Stimulated activated CD8-positive, alpha-beta memory T cell treated with anti-CD3 and anti-CD28 coated beads, Interleukin-15, amount 100 ng/mL, for 24 hours (primary cell): ENCODE measurements at places on chromosomes 12 and 14.

DNA sequence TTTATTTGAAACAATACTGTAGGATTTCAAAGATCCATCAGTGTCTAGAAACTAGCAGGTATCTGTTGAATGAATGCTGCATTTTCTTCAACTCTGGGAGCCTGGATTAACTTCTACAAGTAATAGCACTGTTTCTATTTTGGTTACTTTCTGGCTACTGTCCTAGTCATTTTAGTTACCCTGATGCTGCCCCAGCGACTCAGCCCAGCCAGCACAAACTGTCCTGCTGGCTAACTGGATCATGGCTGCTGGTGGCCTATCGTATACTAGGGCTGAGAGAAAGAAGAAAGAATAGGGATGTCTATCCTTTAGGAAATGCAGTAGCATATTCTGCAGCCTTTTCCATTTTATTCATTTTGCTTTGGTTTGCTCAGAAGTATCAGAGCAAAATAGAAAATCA lies 53.9 kb downstream of the NTN4 start:
- no peak for DNase-seq

GRCh38 chr14:45906257-45906656 lies 653.3 kb upstream of the MIS18BP1 start:
- DNase-seq = no peak

DNA sequence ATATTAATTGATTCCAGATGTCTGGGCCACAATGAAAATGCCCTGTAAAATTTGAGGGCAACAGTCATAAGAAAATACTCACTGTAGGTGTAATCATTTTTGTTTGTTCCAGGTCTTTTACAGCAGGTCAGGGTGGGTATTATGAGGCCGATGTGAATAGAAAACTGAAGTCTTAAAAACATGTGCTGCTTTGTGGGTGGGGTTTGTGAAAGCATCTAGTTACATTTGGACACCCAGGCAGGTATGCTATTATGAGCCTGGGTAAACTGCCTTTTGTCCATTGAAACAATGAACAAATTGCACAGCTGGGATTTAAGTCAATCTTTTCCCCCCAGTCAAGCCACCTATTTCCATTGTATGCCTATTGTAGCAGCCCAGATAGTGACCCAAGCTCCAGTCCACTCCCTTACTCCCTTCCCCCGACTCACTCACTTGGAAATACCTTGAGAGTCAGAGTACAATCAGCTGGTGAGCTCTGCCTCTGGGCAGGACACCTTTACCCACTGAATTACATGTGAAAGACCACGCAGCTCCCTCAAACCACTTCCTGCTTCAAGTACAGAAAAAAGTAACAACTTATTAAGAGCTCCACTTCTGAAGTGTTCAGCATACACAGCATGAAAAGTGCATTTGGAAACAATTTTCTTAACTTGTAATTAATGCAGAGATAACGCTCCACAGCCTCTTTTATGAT lies 1.8 kb downstream of the IGF1 start:
- no peak for DNase-seq

- DNase-seq = no peak
Observed at GRCh38 chr14:92074555-92074954, 31.8 kb downstream of the ATXN3 start.

DNA sequence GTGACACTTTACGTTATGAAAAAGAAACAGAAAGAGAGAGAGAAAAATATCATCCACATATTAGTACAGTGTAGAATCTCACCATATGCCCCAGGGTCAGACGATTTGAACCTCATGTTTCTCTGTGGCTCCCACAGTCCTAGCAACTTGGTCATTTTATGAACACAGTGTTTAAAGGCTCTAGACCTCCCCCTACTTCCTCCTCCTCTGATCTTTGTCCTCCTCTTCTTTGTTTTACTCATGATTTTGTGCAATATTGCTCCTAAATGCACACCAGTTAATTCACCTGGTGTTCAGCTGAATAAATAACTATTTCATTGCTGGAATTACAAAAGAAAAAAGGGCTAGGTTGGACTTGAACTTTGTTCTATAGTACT lies 18.2 kb downstream of the GLT1D1 start:
- DNase-seq = no peak

GRCh38 chr12:115378291-115378690 lies 694.3 kb upstream of the TBX3 start:
- DNase-seq = no peak

GRCh38 chr14:70871863-70872677 lies 35.2 kb upstream of the PCNX1 start:
- DNase-seq = no peak

- DNase-seq = no peak
Observed at GRCh38 chr14:59465316-59466135, at the start of gene GPR135. Gene GPR135, minus strand, starts transcription at chr14:59465380. Its CDS starts 154 bp downstream, at chr14:59465226.

DNA sequence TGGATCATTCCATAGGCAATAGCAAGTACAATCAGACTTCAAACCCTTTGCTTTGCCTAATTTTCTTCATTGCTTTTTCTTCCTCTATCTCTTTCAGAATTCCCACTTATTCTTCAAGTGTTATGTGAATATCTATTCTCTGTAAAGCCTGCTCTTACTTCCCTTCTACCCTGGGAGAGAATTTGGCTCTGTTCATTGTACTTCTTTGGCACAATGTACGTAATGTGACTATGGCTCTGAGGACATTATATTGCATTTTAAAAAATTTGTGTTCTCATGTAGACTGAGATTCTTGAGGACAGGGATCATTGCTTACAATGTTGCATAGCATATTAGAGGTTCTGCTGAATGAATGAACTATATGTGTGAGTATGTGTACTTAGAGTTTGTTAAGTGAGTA lies 16.9 kb upstream of the PRICKLE1 start:
- DNase-seq = no peak

DNA sequence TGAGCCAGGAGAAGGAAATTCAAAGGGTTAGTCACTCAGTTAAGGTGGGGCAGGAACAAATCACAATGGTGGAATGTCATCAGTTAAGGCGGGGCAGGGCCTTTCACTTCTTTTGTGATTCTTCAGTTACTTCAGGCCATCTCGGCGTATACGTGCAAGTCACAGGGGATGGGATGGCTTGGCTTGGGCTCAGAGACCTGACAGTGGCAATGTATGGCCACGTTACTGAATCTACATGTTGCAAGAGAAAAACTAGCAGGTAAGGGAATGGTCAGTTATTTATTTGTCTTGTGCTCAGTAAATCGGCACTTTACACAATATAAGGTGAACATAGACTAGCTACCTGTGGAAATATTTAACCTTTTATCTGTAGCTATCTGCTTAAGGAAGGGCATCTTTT lies 11.9 kb downstream of the SLCO1B3 start:
- no peak for DNase-seq

GRCh38 chr14:60643463-60644314 lies 5.6 kb downstream of the SIX1 start:
- no peak for DNase-seq

DNA sequence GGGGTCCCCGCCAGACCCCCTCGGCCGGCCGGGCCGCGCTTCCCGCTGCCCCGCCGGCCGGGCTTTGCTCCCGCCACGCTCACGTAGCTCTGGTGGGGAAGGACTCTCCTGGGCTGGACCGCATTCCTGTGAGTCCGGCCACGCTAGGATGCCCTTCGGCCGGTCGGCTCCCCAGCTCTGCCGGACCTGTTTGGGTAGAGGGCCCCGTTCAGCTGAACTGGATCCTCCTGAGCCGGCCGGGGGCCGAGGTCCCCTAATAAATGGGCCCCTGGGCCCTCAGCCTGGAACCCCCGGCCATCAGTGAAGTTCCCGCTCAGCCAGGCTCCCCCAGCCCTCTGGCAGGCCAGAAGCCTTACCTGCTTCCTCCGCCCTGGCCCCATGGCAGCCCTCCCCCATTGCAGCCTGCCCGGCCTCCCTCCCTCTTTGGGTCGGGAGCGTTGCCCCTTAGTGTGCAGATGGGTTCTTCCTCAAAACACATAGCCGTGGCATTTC lies 593 bp downstream of the UNC119B start:
- DNase-seq = no peak

GRCh38 chr12:43653917-43654316 lies 101.9 kb upstream of the ADAMTS20 start:
- no peak for DNase-seq

- DNase-seq = no peak
Observed at GRCh38 chr12:5438671-5439200, 6.8 kb downstream of the NTF3 start.

DNA sequence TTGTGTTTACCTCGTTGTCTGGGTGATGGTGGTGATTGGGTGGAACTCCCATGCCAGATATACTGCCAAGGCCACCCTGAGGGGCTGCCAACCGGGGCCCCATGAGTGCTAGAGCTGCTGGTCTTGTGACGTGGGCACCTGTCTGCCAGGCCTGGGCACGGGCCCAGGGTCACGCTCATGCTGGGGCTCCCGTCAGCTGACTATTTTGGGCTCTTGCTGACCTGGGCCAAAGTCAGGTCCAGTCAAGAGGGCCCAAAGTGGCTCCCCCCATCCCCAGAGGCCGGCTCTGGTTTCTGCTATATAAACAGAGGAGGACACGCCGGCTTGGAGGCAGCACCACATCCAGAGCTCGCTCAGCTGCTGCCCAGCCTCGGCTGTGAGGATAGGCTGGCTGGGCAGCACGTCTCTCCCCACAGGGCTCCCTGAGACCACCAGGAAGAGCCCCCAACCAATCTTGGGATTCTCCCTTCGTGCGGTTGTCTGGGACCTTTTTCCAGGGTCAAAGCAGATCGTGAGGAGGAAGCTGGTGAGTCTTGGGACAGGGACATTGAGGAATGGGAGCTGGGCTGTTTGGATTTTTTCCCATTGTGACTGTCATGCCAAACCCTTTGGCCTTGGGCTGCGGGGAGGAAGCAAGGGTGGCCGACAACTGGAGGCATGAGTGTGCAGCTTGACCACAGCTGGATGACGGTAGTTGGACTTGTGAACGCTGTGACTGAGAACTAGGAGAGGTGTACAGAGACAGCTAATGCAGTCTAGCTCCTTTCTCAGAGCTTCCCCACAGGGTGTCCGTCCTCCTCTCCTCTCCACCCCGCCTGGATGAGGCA lies 7.6 kb upstream of the NR4A1 start:
- DNase-seq = no peak

GRCh38 chr14:67133595-67134441 lies 55.4 kb upstream of the GARIN2 start:
- no peak for DNase-seq

GRCh38 chr12:50232771-50233209 lies 50.5 kb downstream of the LIMA1 start:
- no peak for DNase-seq

DNA sequence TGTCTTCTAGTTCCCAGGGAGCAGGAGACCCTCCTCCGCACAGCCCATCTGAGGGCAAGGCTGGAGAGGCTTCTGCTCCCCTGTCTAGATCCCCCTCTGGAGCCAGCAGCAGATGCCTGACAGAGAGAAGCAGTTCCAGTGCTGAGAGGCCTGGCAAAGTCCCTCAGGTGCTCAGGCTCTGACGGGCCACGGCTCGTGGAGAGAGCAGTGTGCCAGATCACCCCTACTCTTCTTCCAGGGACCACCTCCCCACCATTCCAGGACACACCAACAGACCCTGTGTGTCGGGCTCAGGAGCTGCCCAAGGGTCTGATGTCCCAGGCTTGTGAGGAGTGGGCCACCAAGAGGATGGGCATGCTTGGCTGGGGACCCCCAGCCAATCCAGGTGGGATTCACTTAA lies 22.5 kb upstream of the C14orf180 start:
- DNase-seq = no peak

DNA sequence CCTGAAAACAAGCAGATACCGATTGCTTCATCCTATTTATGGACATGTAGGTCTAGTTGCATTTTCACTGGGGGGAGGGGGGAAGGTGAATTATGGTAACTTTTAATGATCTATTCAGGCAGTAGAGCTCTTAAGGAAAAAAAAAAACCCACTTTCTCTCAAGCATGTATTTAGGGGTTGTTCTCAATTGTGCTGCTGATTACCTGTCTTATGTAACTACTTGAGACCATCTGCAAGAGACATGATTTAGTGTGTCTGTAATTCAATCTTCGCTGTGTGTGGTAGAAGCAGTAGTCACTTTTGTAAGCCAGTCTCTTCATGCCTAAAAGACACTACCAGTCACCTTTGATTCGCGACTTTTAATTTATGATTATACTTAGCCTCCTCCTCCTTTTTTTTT lies 8.9 kb downstream of the CALM1 start:
- DNase-seq = no peak

DNA sequence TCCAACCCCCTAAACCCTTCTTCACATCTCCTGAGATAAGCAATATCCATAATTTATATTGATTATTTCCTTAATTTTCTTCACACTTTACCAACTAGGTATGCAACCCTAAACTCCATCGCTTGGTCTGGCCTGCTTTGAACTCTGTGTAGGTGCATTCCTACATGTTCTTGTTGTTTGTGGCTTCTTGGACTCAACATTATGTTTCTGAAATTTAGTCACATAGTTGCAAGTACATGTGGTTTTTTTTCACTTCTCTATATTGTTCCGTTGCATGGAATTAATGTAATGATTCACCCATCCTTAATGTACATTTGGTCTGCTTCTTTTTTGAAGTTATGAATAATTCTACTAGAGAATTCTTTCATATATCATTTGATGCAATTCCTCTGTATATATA lies 1.6 kb upstream of the TAS2R30 start:
- no peak for DNase-seq

- DNase-seq = no peak
Observed at GRCh38 chr12:22653075-22653474, 28.1 kb downstream of the ETNK1 start.

DNA sequence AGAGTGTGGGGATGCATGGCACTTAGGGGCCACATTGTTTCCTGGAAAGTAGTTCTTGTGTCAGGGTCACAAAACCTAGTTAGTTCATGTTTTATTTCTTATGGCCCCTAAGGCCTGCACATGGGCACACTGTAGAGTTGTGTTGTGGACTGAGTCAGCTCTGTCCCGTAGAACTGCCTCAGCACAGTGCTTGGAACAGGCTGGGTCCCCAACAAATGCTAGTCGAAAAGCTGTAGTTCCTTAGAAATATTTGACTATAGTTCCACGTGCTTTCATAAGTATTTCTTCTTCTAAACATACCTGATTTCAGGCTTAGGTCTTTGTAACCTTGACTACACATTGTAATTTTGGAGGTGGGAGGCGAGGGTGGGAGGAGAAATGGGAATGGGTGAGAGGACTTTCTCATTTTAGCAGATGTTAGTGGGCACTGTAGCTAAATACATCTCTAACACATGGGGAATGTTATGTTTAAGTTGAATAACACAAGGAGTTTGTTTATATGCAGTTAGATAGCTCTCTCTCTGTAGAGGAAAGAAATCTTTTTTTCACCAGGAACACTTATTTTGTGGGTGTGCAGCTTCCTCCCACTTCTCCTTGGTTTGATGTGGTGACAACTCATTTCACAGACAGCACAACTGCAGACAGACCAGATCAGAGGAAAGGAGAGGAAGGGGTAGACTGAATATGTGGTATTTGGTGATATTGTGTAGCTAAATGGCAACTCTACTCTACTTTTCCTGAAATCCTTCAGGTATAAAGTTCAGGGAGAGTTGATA lies 39.5 kb upstream of the DACT1 start:
- no peak for DNase-seq

GRCh38 chr14:96797582-96798349 lies 584 bp downstream of the VRK1 start:
- peak; percentile 11 for DNase-seq

DNA sequence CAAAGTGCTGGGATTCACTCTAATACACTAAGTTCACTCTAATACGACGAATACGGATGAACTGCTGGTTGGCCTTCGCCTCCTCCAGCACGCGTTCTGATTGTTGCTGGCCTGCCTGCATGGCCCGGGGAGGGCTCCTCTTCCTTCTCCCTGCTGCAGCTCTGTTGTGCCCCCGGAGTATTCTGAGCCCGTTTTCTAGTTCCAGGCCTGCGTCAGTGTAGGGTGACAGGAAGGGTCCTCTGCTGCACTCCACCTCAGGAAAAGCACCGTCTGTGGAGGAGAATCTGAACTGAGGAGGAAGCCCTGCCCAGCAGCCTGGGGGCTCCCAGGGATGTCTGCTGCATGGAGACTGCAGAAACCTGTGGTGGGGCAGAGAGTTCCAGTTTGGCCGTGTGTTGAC lies 44.4 kb downstream of the DDX51 start:
- no peak for DNase-seq
